Activated T-cell treated with anti-CD3 and anti-CD28 coated beads, Interleukin-2, amount 50 U/mL, for 72 hours (primary cell): ENCODE measurements at places on chromosomes 2 and 18. TPM values are rescaled to one million over a fixed set of nuclear protein-coding genes. Genes with fewer than 3 reads are reported as not detected.
A peak's percentile ranks its signal among the peaks of the same experiment; 100 is the strongest.

Gene IL1RL1
- 2.2 TPM for total RNA-seq

Gene ASAP2
- 0.42 TPM for total RNA-seq

Gene CCDC85A
- total RNA-seq = not detected

DNA sequence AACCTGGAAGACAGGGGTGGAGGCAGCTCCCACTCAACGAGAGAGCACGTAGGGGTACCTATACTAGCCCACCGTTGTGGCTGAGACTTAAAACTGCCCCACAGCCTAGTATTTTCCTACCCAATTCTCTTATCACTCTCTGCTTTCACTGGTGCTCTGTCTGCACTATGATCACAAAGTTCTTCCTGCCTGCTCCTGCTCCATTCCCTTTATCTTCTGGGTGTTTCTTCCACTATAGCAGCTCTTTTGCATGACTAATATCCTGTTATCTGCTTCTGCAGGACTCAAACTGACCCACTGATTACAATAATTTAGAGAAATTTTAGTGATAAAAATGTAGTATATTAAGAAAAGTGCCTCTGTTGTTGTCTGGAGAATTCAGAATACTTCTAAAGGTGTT is 184.8 kb downstream of the LRP1B start:
- no peak overlapping the region for H3K4me3 ChIP-seq
- H3K27ac ChIP-seq = no peak overlapping the region
- no peaks in the 10 kb centered on the region for H3K27me3 ChIP-seq
- no peaks in the 10 kb centered on the region for H3K36me3 ChIP-seq
- no peaks in the 10 kb centered on the region for H3K4me1 ChIP-seq
- no peak for DNase-seq

DNA sequence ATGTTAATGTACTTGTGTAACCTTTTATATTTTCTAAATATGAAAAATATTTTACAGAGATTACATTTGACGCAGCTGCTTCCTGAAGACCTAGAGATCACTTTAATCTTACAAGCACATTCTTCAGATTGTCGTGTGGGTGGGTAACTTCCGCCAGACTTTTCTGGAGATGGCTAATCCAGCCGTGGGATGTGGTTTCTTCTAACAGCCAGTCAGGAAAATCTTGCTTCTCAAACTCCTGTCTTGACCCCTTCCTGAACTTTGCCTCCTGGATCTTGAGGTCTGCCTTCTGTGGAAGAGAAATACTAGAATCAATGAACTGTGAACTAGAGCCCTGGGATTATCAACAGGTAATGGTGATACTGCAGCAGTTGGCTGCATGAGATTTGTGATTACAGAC is 401.6 kb upstream of the TNP1 start:
- no peak for DNase-seq
- no peaks in the 10 kb centered on the region for H3K27me3 ChIP-seq
- no peak overlapping the region for H3K4me3 ChIP-seq
- H3K4me1 ChIP-seq = no peaks in the 10 kb centered on the region
- H3K36me3 ChIP-seq = peaks cover 2% of the 10 kb centered on the region
- H3K27ac ChIP-seq = no peak overlapping the region

DNA sequence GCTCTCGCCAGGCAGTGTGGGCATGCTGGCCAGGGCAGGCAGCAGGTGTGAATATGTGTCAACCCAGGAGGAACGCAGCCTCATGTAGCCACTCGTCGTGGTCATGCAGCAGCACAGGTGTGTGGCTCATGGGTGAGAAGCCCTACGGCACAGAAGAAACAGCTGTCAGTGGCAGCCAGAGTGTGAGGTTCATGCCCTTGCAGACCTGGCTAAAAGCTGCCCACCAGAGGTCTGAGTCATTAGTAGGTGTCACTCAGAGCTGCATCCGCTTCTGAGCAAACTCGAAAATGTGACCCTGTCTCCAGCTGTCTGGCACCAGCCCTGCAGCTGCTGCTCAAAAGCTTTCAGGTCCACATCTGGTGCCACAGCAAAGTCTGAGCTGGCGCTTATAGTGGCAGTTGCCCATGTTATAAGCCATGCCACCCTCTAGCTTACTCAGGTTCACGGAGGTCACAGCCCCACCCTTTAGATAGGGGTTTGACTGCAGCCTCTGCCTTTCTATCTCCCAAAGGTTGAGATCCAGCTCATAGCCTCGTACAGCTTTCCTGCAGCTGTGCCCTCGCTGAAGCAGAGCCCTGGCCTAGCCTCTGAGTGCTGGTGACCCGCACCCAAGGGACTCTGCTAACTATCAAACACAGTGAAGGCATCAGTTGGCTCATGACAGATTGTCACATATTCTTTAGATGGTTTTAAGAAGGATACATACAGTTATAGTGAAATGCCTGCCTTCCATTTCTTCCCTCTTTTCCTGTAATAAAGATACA is 195.0 kb downstream of the CCDC102B start:
- peaks cover 1% of the 10 kb centered on the region for H3K36me3 ChIP-seq
- H3K27ac ChIP-seq = no peak overlapping the region
- peaks cover 7% of the 10 kb centered on the region for H3K27me3 ChIP-seq
- no peak overlapping the region for H3K4me3 ChIP-seq
- no peak for DNase-seq
- H3K4me1 ChIP-seq = peaks cover 4% of the 10 kb centered on the region

GRCh38 chr2:58638256-58638805 is 397.2 kb upstream of the FANCL start:
- DNase-seq = no peak
- no peak overlapping the region for H3K27ac ChIP-seq
- H3K27me3 ChIP-seq = peaks cover 8% of the 10 kb centered on the region

DNA sequence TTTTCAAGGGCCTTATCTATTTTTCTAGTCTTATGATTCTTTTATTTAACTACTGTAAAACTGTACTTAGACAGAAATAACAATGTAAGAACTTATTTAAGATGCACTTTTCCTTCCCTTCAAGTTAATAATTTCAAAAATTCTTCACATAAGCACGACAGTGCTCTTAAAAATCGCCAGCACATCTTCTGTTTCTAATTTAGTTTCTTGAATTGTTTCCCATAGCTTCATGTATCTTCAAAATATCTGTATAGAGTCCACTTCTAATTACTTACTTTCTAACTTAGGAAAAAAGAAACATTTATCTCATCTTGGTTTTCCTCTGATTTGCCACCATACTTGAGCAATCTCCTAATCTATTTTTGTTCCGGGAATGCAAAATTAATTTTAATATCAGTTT is 196.1 kb downstream of the BABAM2 start:
- H3K4me3 ChIP-seq = no peak overlapping the region
- peaks cover 7% of the 10 kb centered on the region for H3K4me1 ChIP-seq
- H3K27me3 ChIP-seq = no peaks in the 10 kb centered on the region
- no peak for DNase-seq

- H3K36me3 ChIP-seq = no peaks in the 10 kb centered on the region
- no peak overlapping the region for H3K4me3 ChIP-seq
- no peak overlapping the region for H3K27ac ChIP-seq
- no peak for DNase-seq
Measured at GRCh38 chr2:205860885-205861284, 178.6 kb downstream of the NRP2 start.

GRCh38 chr2:96147593-96148201 is 2.5 kb upstream of the DUSP2 start:
- peak overlapping the region; percentile 95 for H3K27ac ChIP-seq
- H3K36me3 ChIP-seq = peaks cover 15% of the 10 kb centered on the region
- DNase-seq = peak; percentile 51
- peaks cover 73% of the 10 kb centered on the region for H3K4me1 ChIP-seq
- no peaks in the 10 kb centered on the region for H3K27me3 ChIP-seq
